DMS 273 treated with DMSO at 0.1 percent for 48 hours (cell line): ENCODE measurements at places on chromosomes 4 and X.

GRCh38 chr4:104128850-104129213, 365.9 kb downstream of the CXXC4 start:
- no peak for DNase-seq

DNA sequence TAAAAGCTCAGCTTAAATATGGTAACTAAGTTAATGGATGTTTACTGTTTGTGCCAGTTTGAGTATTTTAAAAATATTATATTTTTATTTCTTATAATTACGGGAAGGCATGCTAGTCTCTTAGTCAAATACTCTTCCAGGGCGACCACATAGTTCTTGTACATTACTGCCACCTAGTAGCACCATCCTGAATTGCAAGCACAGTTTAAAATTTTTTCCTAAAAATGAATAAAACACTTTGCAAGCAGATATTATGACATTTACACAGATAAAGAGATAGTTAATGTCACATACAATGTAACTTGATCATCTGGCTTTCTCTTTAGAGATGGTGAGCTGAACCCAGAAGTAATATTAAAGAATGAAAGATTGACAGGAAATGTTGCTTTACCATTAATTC, 11.5 kb downstream of the NDP start:
- DNase-seq = no peak

DNA sequence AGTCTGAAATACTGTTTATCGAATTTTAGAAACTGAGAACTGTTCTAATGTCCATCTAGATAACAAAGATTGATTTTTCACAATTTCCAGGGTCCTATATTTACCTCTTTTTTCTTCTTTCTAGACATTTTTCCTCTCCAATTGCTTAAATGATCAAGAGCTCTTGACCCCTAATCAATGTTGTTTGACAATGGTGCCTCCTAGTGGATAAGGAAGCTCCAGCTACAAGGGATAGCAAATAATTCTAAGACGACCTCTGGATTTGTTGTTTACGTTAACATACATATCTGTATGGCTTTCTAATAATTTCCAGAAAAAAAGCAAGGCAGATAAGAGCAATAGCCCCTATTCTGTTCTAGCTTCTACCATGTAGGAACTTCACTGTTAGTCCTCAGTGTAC, 35.8 kb downstream of the GPR82 start:
- no peak for DNase-seq

DNA sequence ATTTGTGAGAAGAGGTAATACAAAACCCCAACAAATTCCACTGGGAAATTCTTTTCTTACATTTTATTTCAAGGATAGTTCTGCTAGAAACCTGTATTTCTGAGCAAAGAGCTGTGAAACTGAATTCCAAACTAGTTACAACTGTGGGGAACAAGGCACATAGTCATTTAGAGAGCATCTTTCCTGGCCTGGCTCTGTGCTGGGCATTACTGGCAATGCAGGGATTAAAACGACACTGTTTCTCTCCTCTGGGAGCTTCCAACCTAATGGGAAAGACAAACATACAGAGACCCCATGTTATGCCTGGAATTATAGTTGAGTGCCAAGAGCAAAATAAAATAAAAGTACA, 36.5 kb downstream of the SUPT20HL1 start:
- DNase-seq = no peak

DNA sequence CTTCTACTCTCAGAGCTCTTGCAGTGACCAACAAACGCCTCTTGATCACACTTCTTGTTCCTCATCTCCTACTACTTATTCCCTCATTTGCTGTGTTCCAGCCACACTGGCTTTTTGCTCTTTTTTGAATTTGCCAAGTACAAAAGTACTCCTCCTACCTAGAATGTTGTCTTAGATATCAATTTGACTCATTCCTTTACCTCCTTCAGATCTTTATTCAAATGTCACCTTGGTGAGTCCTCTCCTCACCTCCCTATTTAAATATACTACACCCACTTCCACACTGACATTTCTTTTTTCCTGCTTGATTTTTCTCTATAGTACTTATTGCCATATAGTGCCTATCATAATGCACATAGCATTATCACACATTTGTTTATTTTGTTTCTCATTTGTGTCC, 6.2 kb upstream of the DCAF4L1 start:
- no peak for DNase-seq

- no peak for DNase-seq
These were observed 85.3 kb upstream of the TLL1 start for GRCh38 chr4:165787516-165788274.

- no peak for DNase-seq
These were observed 29.8 kb downstream of the PTCHD1 start for GRCh38 chrX:23364416-23364815.

- DNase-seq = no peak
These were observed 41.4 kb upstream of the RASSF6 start for GRCh38 chr4:73661646-73662119.

DNA sequence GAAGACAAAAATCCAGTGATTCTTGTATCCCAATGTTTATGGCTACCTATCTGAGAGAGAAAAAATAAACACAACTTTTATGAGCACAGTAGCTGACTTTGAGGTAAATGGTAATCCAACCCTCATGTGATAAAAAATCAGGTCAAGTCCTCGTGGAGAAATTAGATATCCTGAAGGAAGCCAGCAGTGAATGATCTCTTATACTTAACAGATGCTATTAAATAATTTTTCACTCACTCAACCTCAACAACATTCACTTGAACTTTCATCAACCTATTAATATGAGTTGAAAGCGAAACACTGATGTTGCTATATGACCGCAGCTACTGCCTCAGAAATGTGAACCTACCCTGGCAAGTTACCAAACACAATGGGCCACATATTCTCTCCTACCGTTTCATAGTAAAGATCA, 105.4 kb downstream of the GPC3 start:
- DNase-seq = no peak

DNA sequence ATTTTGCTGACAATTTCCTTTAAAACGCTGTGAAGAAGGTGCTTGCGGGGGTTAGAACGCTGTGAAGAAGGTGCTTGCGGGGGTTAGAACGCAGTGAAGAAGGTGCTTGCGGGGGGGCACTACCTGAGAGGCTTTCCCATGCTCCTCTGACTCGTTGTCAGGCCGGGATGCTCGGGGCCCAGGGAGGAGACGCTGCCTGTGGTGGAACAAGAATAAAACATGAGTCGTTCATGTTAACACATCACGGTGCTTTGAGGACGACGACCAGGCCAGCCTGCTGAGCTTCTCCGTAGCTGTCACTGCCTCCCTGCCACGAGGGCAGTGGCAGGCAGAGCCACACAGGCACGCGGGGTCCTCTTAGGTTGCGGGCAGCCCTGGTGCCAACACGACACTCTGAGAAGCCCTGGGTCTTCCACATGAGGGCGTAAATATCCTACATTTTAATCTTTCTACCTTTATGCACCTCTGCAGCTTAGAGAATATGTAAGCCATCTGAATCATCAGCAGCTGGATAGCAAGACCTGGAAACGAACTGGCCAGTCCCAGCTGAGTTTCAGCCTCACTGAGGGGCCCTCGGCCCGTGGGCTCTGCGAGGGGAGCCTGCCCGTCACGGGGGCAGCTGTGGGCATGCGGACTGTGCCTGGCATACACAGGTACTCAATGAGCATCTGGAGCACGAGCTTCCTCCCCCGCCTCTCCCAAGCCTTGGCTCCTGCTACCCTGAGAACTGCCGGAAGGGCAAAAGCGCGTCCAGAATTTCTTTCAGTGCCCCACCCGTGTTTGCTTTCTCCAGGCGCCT, 47.0 kb downstream of the FGFRL1 start:
- no peak for DNase-seq

GRCh38 chr4:52410971-52411370, 248.1 kb downstream of the USP46 start:
- DNase-seq = no peak

- no peak for DNase-seq
These were observed 7.5 kb downstream of the ADD1 start for GRCh38 chr4:2850966-2851798.

DNA sequence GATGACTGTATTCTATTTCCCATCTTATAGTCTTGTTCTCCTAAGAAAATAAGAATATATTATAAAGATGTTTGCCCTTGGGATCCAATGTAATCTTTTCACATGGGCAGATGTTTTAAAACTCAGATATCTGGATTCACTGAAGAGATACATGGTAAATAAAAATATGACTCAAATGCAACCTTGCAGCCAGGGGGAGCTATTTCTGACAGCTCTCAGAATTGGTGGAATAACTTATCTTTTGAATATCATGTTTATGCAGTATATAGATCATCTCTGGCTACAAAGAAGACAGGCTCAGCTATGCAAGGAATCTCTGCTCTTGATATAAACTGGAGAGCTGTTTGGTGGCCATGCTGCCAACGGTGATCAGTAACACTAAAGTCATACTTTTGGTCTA, 274.7 kb downstream of the GLUD2 start:
- no peak for DNase-seq

DNA sequence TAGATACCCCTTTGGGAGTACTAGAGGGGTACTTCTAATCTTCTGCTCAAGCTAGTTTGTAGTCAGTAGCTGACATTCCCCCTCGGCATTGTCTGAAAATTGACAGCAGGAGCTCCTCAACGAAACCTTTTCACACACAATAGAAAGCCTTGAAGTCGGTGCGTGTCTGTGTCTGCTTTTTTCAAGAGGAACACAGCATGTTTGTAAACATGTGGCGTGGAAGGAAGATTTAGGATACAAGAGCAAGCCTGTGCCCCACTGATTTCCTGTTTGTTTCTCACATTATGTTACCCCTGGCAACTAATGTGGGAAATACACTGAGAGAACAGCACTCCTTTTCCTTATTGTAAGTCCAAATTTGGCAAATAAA, 252.6 kb downstream of the ANKRD50 start:
- no peak for DNase-seq

DNA sequence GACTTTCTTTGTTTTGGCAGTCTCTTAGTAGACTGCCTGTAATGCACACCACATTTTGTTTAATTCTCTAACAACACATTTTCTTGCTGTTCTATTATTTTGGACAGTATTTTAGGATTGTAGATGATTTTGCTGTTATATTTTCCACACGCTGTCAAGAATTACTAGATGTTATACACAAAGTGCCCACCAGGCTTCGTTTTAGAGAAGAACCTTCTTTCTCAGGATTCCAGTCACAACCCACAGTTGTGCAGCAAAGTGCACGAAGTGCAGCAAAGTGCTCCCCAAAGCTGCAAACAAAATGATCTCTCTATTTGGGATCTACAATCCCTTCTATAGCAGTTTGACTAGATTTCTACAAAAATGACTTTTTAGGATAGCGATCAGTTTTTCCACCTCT, 2.4 kb downstream of the ZNF141 start:
- no peak for DNase-seq

- DNase-seq = no peak
These were observed 13.6 kb downstream of the CHST7 start for GRCh38 chrX:46587158-46587557.

- DNase-seq = no peak
These were observed 326.6 kb downstream of the GPAT3 start for GRCh38 chr4:83862471-83862870.

DNA sequence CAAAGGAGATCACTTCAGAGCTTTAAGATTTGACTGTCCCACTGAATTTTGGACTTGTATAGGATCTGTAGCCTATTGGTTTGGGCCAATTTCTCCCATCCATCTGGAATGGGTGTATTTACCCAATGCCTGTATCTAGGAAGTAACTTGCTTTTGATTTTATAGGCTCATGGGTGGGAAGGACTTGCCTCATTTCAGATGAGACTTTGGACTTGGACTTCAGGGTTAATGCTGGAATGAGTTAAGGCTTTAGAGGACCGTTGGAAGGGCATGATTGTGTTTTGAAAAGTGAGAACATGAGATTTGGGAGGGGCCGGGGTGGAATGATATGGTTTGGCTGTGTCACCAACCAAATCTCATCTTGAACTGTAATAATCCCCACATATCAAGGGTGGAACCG, 73.8 kb downstream of the ZNF518B start:
- DNase-seq = no peak

GRCh38 chr4:62591756-62592155, 1391.6 kb downstream of the ADGRL3 start:
- DNase-seq = no peak

DNA sequence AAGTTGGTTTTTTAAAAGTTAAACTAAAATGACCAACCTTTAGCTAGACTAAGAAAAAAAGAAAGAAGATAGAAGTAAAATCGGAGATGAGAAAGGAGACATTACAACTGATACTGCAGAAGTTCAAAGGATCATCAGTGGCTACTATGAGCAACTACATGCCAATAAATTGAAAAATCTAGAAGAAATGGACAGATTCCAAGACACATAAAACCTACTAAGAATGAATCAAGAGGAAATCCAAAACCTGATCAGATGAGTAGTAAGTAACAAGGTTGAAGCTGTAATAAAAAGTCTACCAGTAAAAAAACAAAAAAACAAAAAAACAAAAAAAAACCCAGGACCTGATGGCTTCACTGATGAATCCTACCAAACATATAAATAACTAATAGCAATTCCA, 16.1 kb downstream of the IQCM start:
- no peak for DNase-seq

GRCh38 chr4:41976775-41977516, 4.6 kb upstream of the DCAF4L1 start:
- DNase-seq = no peak

- no peak for DNase-seq
These were observed 3.9 kb upstream of the SAT1 start for GRCh38 chrX:23779025-23779424.

DNA sequence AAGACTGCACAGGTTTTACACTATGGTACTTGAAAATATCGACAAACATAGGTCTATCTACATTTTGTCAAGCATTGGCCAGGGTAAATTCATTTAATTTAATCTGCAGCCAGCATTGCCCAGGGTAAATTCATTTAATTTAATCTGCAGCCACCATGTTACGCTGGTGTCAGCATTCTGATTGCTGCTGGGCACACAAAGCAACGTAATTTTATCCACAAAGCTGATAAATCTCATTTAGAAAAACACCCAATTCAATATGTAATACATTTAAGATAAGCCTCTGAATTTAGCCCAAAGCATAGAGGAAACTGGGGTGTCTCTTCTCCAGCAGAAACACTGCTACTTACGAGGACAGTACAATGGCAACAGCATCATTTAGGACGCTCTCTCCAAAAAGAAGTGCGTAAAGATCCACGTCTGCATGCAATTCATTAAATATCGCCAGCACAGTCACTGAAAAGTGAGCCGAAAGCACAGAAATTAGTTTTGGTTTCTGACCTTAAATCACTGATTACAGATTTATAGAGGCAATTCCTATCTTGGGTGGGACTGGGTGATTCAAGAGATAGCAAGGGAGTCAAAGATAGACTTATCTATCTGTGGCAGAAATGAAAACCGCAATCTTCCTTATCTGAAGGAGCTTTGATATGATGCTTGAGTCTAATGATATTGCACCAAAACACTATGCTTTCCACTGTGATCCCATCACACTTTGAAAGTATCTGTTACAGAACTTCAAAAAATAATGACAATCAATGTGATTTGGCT, 88.8 kb downstream of the CHST7 start:
- no peak for DNase-seq
